Body of pancreas (tissue), 4 donors: ENCODE measurements at places on chromosomes 6 and 20.

DNA sequence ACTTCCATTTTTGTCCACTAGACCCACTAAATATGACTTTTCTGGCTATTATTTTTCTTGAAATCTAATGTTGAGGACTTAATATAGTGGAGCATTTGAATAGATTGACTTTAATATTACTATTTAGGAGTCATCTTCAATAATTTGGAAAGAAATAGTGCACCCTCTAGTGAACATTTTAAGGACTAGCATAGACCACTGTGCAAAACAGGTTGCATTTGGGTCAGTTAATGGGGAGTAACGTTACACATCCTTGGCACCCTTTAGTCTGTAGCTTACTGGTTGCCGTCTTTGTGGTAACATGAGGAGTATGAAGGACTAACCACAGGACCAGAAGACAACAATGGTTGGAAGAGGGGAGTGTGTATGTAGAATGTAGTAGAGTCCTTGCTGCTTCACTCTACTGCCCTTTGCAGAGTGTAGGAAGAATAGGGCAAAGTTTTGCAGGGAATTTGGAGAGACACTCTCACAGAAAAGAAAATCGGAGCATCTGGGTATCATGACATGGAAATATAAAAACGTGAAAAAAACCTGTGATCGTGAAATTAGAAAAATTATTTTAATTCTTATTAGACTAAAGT, 25.2 kb downstream of the RFPL4B start:
- no peak for DNase-seq

DNA sequence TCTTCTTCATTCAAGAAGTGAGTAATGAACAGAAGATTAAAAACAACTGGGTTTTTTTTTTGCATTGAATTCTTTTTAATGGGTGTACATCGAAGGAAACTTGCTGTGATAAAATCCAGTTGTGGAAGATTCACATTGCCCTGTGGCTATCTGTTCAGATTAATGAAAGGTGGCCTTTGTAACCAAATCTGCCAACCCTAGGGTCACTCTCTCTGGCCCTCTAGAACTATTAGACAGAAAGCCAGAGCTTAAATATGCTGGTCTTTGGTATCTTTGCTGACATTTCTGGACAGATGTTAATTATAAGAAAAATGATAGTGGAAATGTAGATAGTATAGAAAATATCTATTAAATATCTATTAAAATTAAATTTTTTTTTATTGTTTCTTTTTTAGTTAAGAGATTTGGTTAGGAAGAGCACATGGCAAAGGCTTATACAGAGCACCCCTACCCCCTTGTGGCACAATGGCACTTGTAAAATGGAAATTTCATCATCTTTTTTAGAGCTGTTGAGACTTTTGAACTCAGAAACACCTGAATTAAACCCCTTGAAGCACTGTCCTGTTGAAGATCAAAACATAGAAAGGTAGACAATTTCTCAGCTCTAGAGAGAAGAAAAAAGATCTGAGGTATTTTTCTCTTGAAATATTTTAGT, 572.5 kb downstream of the PKHD1 start:
- DNase-seq: no peak

- DNase-seq: no peak
These were observed 57.8 kb downstream of the KIZ start for GRCh38 chr20:21183722-21184121.

GRCh38 chr20:10524643-10525042, 89.5 kb downstream of the SLX4IP start:
- no peak for DNase-seq

DNA sequence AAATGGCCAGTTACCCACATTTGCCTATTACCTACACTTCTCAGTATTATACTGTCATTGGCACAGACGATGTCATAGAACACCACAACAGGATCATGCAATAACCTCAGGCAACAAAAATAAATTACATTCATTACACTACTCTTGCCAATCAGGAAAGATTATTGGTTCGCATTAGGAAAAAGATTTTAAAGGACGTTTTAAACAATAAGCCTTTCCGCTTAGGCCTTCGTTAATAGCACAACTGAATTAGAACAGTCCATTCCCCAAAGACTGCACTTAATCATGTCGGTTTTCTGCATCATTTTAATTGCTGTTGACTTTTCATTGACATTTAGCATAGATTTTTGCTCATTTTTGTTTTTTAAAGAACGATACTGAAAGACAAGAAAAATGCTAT, 912 bp upstream of the SENP6 start:
- DNase-seq: no peak

GRCh38 chr6:170404697-170405096, 98.1 kb downstream of the FAM120B start:
- DNase-seq: no peak

- no peak for DNase-seq
These were observed 1.7 kb downstream of the PRPH2 start for GRCh38 chr6:42720739-42721138.

GRCh38 chr6:166202321-166202733, 34.7 kb upstream of the TBXT start:
- DNase-seq: no peak

DNA sequence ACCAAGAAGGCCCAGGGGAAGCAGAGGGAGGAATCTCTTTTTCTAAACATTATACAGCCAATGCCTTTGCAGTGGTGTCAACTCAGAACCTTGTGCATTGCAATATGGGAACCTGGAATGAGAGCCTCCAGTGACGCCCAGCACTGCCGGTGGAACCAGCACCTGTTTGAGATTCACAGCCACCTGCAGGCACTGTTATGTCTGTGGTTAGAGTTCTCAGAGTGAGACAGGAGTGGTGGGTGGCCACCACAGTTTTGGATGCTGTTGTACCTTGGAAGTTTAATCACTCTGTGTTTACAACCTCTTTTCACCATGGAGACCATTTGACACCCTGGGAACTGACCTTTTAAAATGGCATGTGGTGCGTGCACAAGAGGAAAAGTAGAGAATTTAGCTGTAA, 185.3 kb upstream of the KCNG1 start:
- DNase-seq: no peak
